ENCODE measurements at places on chromosomes 13 and 19. TPM values are rescaled to one million over a fixed set of nuclear protein-coding genes. Genes with fewer than 3 reads are reported as not detected.

Gene ERVK3-1
- total RNA-seq, result 55.0 TPM

Gene C13orf42
- not detected for total RNA-seq

Gene LGALS14
- 4.9 TPM for total RNA-seq

Gene ICAM5
- 3.0 TPM for total RNA-seq

Gene IGLON5
- not detected for total RNA-seq

Gene ATP12A
- total RNA-seq, result not detected

Gene CEACAM4
- total RNA-seq, result not detected

Gene ADGRE1
- total RNA-seq, result 8.9 TPM

Gene ZNF331
- 5.4 TPM for total RNA-seq

Gene DENND1C
- 54.3 TPM for total RNA-seq

Gene ZNF180
- total RNA-seq, result 8.9 TPM

Gene PHF11
- total RNA-seq, result 33.9 TPM

Gene IRGQ
- total RNA-seq, result 20.8 TPM

Gene MBNL2
- 6.6 TPM for total RNA-seq

Gene C1QTNF9
- not detected for total RNA-seq

Gene IGFL1
- not detected for total RNA-seq

Gene GNA15
- total RNA-seq, result 16.9 TPM

Gene C1QTNF9B
- not detected for total RNA-seq

Gene ZNF571
- total RNA-seq, result 0.56 TPM

Gene RUBCNL
- 41.8 TPM for total RNA-seq

Gene ZNF563
- 3.7 TPM for total RNA-seq

Gene GZMM
- not detected for total RNA-seq

Gene TNNT1
- total RNA-seq, result 0.62 TPM

Gene ZNF134
- total RNA-seq, result 10.8 TPM

Gene UBE2L5
- not detected for total RNA-seq

Gene SACS
- 55.0 TPM for total RNA-seq

Gene PBX4
- 9.6 TPM for total RNA-seq

Gene LIM2
- not detected for total RNA-seq

Gene CEACAM8
- total RNA-seq, result not detected

Gene CCNA1
- total RNA-seq, result 1.2 TPM

Gene PSPN
- total RNA-seq, result 1.1 TPM
